NCI-H1092 (cell line): ENCODE measurements at places on chromosomes 3 and 15.

GRCh38 chr3:17009826-17010225 is 125.1 kb downstream of the PLCL2 start:
- DNase-seq = no peak

DNA sequence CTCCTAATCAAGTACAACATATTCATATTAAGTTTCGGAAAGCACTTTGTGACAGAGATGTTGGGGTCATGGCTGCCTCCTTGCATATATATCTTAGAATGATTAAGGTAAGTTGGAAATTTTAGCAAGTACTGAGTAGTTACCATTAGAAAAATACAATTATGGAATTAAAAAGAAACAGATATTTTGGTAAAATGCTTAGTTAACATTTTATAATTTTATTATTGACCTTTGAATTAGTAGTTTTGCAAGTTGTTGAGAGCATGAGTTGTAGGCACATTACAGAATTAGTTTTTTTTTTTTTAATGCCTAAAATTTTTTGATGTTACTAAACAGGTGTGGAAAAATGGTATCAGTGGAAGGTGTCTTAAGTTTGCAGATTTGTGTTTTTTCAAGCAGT is 20.6 kb downstream of the AP4E1 start:
- DNase-seq = no peak

DNA sequence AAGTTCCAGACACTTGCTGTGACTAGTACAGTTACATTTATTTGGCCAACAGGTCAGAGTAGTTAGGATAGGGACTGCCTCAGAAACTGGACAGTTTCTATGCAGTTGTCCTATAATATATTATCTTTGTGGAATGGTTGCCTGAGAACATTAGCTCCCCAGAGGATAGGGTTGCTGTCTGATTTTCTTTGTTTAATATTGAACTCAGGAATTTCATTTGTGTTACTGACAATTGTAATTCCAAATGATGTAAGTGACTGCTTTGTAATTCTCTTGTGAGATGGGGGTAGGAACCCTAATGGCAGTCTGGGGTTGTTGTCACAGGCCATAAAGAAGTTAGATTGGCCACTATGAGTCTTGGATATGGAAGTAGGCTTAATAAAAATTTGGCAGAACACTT is 2.2 kb downstream of the NXPE3 start:
- no peak for DNase-seq

GRCh38 chr3:42701371-42702065 is 1.1 kb downstream of the HHATL start:
- DNase-seq = no peak
